Kidney (tissue), 22 donors: ENCODE measurements at places on chromosomes 7 and 10. TPM values are rescaled to one million over a fixed set of nuclear protein-coding genes. Genes with fewer than 3 reads are reported as not detected.

- no peak for DNase-seq
Observed at GRCh38 chr10:115417585-115418265, 324.6 kb downstream of the ATRNL1 start.

DNA sequence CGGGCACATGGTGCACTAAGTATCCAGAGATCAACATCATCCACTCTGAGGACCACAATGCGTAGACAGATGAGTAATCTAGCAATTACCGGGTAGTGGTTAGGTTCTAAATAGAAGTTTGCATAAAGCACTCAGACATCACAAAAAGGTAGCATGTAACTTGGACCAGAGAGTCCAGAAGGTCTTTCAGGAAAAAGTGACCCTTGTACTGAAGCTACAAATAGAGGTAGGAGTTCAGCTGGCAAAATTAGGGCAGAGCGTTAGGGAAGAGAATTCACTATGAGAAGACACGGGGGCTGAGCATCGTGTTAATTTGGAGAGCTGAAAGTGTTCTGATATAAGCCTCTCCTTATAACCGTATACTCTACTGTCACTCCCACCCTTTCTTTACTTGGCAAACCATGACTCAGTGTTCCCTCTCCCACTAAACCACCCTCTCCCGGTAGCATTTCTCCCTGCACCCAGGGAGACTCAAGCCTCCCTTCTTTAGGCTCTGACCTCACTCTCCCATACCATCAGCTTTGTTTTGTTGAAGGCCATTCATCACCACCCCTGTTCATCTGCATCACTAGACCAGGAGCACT lies 222.2 kb upstream of the FZD1 start:
- DNase-seq, result no peak

COL17A1 gene
- 10.8 TPM for total RNA-seq

GRCh38 chr7:123749537-123749857 lies 694 bp upstream of the WASL start:
- DNase-seq, result no peak

AGAP9 gene
- 10.3 TPM for total RNA-seq

LRGUK gene
- 3.8 TPM for total RNA-seq

DNA sequence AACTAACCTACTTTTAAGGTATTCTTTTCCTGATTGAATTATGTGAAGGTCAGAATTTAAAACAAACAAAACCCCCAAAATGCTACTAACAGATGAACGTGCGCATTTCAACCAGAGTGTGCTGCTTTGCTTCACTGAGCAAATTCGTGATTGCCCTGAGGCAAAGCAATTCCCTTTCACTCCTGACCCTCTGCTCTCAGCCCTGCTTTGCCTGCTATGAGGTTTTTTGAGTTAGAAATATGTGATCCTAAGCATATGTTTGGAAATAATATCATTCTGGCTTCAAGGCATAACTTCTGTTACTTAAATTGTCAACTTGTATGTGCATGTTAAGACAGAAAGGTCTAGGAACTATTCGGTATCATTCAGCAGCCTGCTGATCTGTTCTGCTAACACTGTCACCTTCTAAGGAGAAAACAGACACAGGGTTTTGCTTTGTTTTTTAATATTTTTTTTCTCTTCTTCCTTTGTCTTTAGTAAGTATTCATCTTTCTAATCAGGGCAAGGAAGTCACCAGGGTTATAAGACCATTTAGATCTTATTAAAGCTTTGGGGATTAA lies 124.2 kb downstream of the GNAT3 start:
- peak; percentile 71 for DNase-seq

GRCh38 chr10:128576336-128576735 lies 450.1 kb upstream of the MKI67 start:
- no peak for DNase-seq

CCL24 gene
- not detected for total RNA-seq

DNA sequence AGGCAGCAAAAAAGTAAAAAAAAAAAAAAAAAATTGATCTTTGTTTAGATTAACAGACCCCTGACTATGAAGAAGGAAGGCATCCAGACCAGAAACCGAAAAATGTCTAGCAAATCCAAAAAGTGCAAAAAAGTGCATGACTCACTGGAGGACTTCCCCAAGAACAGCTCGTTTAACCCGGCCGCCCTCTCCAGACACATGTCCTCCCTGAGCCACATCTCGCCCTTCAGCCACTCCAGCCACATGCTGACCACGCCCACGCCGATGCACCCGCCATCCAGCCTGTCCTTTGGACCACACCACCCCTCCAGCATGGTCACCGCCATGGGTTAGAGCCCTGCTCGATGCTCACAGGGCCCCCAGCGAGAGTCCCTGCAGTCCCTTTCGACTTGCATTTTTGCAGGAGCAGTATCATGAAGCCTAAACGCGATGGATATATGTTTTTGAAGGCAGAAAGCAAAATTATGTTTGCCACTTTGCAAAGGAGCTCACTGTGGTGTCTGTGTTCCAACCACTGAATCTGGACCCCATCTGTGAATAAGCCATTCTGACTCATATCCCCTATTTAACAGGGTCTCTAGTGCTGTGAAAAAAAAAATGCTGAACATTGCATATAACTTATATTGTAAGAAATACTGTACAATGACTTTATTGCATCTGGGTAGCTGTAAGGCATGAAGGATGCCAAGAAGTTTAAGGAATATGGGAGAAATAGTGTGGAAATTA lies 19.4 kb downstream of the GATA3 start:
- no peak for DNase-seq
